Fibroblast of lung (primary cell): ENCODE measurements at places on chromosomes 4 and X. TPM values are rescaled to one million over a fixed set of nuclear protein-coding genes. Genes with fewer than 3 reads are reported as not detected.

Gene JCHAIN
- 9.3 and 11.3 TPM in 2 replicates for polyA plus RNA-seq

Gene MAPK10
- polyA plus RNA-seq, result 3.2 and 3.8 TPM in 2 replicates

Gene CYTL1
- polyA plus RNA-seq, result 6.9 TPM in 1 of 2 replicates, not detected in the other

Gene CFAP47
- not detected in 2 replicates for polyA plus RNA-seq

Gene PCDH11X
- polyA plus RNA-seq, result 0.01 TPM in 1 of 2 replicates, not detected in the other

Gene PNCK
- polyA plus RNA-seq, result 0.08 TPM in 1 of 2 replicates, not detected in the other

Gene RADX
- 0.37 and 1.9 TPM in 2 replicates for polyA plus RNA-seq

Gene FGFBP2
- polyA plus RNA-seq, result 0.09 TPM in 1 of 2 replicates, not detected in the other

Gene FOXR2
- polyA plus RNA-seq, result not detected in 2 replicates

Gene IL13RA2
- 12.7 and 110 TPM in 2 replicates for polyA plus RNA-seq

Gene PGRMC2
- 35.8 and 95.6 TPM in 2 replicates for polyA plus RNA-seq

Gene CENPVL3
- polyA plus RNA-seq, result not detected in 2 replicates

Gene PDZD4
- polyA plus RNA-seq, result 0.01 and 0.10 TPM in 2 replicates

Gene FAM9C
- 0.01 and 0.02 TPM in 2 replicates for polyA plus RNA-seq

Gene MBTPS2
- 29.0 and 31.9 TPM in 2 replicates for polyA plus RNA-seq

Gene ZNF718
- polyA plus RNA-seq, result 1.5 and 3.1 TPM in 2 replicates

Gene CLNK
- not detected in 2 replicates for polyA plus RNA-seq
